ENCODE measurements at places on chromosomes 11 and 22.
A peak's percentile ranks its signal among the peaks of the same experiment; 100 is the strongest.

- DNase-seq, result no peak
Observed at GRCh38 chr11:111456086-111456858, 55.9 kb downstream of the BTG4 start.

- no peak for DNase-seq
Observed at GRCh38 chr11:94769880-94770279, 1.7 kb downstream of the AMOTL1 start.

GRCh38 chr11:122731500-122731913, 76.0 kb downstream of the UBASH3B start:
- no peak for DNase-seq

DNA sequence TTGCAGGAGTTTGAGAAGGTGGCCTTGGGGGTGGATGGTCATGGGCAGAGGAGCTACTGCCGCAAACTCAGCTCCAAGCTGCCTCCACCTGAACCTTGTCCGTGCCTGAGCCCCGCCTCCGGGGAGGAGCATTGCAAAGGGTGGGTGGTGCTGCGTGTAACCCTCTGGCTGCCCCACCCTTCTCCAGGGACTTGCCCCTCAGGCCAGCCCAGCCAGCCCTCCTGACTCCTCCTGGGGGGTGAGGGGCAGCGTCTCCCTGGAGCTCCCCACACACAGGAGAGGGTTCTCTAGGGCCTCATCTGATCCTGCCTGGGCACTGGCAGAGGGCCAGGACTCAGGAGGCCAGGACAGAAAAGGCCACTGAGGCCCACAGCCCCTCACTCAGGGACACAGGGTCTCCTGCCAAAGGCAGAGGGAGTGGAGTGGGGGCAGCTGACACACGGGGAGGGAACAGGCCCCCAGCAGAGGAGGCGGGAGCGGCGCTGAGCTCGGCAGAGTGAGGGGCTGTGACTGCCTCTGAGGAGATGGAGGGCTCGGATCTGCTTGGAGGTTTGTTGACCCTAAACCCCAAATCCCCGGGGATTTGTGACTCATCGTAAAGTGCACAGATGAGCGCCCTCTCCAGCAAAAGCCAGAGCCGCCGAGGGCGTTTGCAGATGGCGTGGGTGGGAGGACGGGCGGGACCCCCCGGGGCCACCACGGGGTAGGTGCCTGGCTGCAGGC, 12.8 kb downstream of the BRSK2 start:
- no peak for DNase-seq

GRCh38 chr11:102837156-102837555, 6.3 kb downstream of the MMP3 start:
- DNase-seq, result no peak

- DNase-seq, result no peak
Observed at GRCh38 chr11:65279741-65280440, 18.1 kb downstream of the POLA2 start.

DNA sequence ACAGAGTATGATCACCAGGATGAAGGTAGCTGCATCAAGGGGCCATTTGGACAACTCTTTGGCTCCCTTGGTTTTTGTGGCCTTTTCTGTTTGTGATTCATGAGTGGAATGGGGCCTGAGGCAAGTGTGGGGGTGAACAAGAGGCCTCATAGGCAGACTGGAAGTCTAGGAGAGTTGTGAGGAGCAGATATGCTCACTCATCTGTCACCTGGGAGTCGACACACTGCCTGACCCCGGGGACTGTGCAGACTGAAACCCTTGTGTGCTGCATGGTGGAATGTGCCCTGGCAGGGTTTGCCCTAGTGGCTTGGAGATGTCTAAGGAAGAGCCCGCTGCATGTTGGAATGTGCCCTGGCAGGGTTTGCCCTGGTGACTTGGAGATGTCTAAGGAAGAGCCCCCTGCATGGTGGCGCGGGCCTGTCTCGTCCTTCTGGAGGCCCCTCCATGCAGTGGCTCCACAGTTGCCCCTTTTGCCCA, 60.0 kb downstream of the MED15 start:
- DNase-seq, result no peak

DNA sequence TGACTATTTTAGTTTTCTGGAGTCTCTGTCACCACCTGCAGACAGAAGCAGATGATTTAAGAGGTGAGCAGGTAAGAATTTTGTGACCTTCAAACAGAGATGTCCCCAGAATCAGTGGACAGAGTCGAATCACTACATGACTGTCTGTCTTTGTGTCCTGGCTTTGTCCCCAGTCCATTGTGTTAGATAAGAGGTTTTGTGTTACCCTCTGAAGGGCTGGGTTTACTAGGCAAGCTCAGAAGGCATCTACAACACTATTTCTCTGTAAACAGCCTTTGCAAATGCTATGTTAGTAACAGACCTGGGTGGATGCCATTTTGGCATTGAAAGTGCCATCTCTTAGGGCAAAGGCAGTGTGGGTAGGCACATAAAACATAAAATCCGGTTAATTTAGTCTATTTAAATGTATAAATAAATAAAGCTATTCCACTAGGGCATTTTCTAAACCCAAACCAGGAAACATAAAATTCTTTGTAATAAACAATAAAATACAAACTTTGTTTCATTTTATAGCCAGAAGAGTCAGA, 40.3 kb upstream of the CADM1 start:
- DNase-seq, result no peak

- peak; percentile 62 for DNase-seq
Observed at GRCh38 chr11:57513911-57514537, 1.5 kb downstream of the SLC43A1 start.

DNA sequence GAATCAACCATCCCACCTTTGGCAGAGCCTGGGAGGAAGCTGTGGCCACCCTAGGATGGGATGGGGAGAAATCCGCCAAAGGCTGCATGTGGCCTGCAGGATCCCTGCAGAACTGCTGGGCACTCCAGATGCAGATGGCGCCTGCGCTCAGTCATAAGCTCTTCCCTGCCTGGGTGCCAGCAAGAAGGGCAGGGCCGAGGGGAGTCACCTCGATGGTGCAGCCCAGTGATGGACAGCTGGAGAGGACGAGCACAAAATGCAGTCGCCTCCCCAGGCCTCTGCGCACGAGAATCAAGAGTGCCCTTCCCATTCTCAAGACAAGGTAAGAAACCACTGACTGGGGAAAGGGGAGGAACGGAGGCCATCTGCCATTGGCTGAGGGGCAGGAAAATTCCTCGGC, 693.6 kb downstream of the TBC1D22A start:
- DNase-seq, result no peak
